GDM1 (cell line): ENCODE measurements at places on chromosomes 5 and 9.

GRCh38 chr9:35059438-35059837 lies 13.0 kb downstream of the VCP start:
- no peak for DNase-seq

DNA sequence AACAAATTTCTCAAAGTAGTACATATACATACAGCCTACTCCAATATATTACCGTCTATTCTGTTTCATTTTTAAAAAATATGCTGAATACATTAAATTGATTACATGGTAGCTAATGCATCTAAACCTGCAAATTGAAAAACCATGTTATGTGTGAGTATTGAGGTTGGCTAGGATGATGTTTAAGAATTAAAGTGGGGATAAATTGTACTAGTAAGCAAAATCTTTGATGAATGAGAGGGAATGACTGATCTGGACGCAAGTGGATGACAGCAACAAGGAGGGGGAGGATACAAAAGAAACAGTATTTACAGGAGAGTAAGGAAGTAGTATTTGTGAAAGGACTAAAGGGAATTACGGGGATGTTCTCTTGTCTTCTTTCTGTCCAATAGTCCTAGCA lies 37.4 kb downstream of the RAD50 start:
- no peak for DNase-seq

- no peak for DNase-seq
These were observed 36.0 kb downstream of the ADAM19 start for GRCh38 chr5:157539503-157540022.

DNA sequence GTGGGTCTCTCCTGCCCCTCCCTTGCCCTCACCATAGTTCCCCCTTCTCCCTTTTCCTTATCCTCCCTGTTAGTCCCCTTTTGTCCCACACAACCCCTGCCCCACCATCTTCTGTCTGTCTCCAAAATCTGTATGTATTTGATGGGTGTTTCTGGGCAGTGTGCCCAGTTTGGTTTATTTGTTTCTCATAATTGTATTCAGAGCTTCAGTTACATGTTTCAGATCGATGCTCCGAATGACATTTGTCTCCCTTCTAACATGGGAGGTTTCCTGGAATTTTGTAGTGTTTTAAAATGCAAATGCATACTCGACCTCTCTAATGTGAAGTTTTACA lies 22.2 kb downstream of the FBXL7 start:
- DNase-seq, result no peak

GRCh38 chr9:7901621-7902020 lies 102.0 kb upstream of the DMAC1 start:
- no peak for DNase-seq

DNA sequence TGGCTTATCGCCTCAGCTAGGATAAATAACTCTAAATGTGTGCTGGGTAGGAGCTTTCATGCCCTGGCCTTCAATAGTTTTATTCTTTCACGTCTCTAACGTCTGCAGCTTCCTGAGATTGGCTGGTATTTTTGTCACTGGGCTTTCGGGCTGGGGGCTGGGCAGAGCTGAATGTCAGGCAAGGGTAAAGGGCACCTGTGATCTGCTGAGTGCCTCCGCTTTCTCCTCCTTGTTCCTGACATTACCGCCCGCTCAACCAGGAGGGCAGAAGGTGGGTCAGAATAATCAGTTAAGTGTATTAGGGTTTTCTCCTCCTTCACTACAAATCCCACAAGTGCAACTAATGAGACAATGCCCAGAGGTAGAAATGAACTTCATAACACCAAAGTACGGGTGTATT lies 216.6 kb downstream of the TSSK1B start:
- DNase-seq, result no peak

DNA sequence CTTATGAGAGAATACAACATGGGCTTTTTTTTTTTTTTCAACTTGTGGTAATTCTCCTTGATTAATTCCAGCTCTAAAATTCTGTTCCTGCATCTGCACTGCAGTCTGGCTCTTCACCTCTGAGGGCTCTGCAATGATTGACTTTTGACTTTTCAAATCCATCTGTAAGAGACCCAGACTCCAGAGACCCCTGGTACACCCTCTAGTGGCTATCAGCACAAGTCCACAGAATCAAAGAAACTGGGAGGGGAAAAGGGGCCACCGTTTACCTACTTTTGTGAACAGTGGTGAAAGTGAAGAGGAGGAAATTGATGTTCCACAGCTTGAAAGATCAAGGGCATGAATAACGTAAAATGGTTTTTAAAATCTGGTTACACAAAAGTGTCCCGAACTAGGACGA lies 151.6 kb downstream of the SLIT3 start:
- DNase-seq, result no peak

DNA sequence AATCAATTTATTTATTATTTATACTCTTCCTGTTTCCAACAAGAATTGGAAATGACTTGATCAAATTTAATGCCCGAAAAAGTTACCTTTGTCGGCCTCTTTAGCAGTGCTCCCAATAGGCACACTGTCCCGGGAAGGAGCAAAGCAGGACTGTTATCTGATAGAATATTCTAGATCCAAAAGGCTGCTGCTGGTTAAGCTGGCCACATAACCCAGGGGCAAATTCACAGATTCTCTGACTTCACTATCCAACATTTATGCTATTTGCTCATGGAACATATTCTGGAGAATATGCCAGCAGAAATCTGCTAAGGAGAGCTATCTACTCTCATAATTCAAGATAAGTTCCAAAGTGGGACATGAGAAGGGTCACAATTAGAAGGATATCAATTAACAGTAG lies 100.2 kb upstream of the DMAC1 start:
- DNase-seq, result no peak

- no peak for DNase-seq
These were observed 120.6 kb downstream of the TTLL11 start for GRCh38 chr9:121972501-121972981.
